ENCODE measurements at places on chromosomes 12 and 14.

DNA sequence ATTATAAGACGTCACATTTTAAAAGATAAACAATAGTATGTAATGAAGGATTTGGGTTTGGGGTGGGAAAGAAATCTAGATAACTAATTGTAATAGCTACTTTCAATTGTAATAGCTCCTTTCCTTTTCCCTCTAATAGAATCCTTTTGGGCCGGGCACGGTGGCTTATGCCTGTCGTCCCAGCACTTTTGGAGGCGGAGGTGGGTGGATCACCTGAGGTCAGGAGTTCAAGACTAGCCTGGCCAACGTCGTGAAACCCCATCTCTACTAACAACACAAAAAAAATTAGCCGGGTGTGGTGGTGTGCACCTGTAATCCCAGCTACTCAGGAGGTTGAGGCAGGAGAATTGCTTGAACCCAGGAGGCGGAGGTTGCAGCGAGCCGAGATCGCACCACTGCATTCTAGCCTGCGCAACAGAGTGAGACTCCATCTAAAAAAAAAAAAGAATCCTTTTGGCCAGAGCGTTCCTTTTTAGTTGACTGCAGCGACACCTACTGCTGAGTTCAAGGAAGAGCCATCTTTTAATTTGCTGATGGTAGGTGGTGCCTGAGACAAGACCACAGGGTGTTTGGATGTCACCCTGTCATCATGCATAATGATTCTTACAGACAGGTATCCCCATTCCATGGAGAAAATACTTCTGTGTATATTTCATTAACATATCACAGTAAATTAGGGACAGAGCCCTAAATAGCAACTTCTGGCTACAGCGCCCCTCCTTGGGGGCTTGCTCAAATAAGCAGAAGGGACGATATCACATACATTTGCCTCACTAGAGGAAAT, 79.5 kb downstream of the ARMH4 start:
- DNase-seq, result no peak

GRCh38 chr12:45121224-45121623, 70.3 kb upstream of the DBX2 start:
- no peak for DNase-seq

GRCh38 chr12:46783871-46784270, 41.9 kb downstream of the SLC38A4 start:
- DNase-seq, result no peak

DNA sequence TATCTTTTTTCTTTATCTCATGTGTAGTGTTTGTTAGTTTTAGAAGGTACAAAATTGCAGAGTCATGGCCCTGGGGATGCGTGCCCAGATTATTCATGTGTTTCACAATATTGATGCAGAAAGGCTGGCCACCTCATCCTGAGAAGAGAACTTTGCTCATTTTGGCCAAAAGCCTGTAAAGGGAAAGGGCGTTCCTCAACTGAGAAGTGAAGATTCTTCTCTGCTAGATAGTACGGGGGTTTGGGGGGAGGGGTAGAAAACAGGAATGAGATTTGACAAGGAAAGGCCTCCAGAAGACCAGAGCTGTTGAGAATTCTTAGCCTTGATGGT, 1.7 kb downstream of the MGST1 start:
- DNase-seq, result no peak

DNA sequence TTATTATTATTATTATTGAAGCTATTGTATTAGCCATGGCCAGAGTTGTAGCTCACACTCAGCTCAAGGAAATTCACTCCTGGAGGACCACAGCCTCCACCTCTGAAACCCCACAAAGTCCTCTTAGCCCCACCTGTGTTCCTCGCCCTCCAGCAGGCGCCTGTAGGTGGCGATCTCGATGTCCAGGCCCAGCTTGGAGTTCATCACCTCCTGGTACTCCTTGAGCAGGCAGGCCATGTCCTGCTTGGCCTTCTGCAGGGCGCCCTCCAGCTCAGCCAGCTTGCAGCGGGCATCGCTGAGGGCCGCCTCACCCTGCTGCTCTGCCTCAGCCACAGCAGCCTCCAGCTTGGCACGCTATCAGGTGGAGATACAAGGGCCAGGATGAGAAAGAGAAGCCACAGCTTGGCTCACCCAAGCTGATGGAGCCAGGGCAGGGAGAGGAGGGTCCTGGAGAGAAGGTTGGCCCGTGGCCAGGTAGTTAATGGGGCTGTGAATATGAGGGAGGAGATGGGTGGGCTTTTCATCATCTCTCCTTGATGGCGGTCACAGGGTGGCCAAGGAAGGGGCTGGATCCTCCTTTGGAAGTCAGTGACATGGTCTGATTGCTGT, 5.1 kb downstream of the KRT85 start:
- DNase-seq, result no peak
